ENCODE measurements at places on chromosomes 1 and 21.

GRCh38 chr1:175095978-175096607, 28.5 kb downstream of the TNN start:
- no peaks in the 10 kb centered on the region for H3K27me3 ChIP-seq
- no peaks in the 10 kb centered on the region for H3K36me3 ChIP-seq
- H3K4me1 ChIP-seq, result no peaks in the 10 kb centered on the region
- DNase-seq, result no peak

- no peak overlapping the region for H3K27ac ChIP-seq
- no peaks in the 10 kb centered on the region for H3K36me3 ChIP-seq
- no peak overlapping the region for H3K4me3 ChIP-seq
- no peak for DNase-seq
- H3K4me1 ChIP-seq, result no peaks in the 10 kb centered on the region
Measured at GRCh38 chr1:221865808-221866207, 123.9 kb upstream of the DUSP10 start.

DNA sequence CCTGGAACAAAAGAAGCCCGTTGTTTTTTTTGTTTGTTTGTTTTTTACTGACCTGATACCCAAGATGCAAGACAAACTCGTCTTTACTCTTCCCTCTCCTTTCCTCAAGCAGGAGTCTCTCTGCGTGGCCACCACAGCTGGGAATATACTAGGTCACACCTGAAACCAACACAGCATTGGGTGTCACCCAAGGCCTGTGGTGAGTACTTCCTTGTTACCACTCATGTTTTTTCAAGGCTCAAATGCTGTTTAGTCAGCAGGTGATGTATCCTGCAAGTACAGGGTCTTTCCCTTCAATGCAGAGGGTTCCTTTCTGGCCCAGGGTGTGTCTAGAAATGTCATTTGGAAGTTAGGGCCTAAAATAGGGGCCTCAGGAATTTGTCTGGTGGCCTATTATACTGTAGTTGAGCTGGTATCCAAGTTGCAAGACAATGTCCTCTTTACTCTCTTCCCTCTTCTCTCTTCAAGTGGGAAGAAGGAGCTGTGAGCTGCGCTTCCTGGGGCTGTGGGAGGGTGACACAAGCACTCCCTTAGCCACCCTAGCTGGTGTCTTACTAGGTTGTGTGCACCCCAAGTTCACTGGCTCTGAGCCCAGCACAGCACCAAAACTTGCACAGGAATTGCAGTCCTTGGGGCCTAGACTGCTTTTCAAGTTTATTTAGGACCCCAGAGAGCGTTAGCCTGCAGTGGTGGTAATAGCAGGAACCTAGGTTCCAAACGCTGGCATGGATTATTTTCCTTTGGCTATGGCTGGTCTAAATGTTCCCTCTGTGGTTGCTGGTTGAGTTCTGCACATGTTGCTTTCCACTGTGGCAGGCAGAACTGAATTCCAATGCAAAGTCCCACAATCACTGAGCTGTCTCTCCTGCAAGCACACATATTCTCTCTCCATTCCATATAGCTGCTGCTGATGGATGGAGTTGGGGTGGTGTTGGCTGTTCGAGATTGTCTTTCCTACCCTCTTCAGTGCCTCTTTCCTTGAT, 91.4 kb upstream of the LYPLAL1 start:
- H3K27ac ChIP-seq, result no peak overlapping the region
- H3K36me3 ChIP-seq, result no peaks in the 10 kb centered on the region
- no peak overlapping the region for H3K4me3 ChIP-seq
- DNase-seq, result no peak
- no peaks in the 10 kb centered on the region for H3K4me1 ChIP-seq

DNA sequence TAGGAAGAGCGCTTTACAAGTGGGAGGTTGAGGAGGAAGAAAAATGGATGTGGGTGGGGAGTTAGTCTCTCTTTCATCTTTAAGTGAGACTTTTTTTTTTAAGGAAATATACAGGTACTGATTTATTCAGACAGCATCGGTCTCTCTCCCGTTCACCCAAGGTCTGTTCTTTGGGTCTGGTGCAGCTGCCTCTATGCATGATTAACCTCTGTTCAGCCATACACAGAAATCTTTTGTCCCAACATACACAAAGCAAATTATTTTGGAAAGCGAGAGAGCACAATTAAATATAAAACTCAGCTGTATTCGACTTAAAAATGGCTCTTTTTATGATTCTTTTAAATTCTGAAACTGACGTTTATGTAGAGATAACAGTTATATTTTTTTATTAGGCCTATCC, 11.0 kb downstream of the PROX1 start:
- H3K4me3 ChIP-seq, result no peak overlapping the region
- H3K4me1 ChIP-seq, result no peaks in the 10 kb centered on the region
- no peak overlapping the region for H3K27ac ChIP-seq
- H3K27me3 ChIP-seq, result no peaks in the 10 kb centered on the region
- H3K36me3 ChIP-seq, result no peaks in the 10 kb centered on the region

DNA sequence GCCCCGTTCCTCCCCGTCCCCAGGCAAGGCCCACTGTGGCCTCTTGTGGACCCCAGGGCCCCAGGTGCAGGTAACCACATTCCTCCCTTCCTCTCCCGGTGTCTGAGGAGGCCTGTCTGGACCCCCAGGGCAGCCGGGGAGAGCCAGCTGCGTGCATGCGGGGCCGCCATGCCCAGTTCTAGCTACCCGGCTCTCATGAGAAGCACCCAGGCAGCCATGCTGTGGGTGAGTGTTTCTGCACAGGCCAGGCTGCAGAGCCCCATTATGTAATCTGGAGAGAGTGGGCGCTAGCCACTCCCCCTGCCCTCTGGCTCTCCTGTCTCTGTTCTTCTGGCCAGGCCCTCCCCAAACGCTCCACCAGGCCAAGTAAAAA, 18.4 kb upstream of the PLEKHG5 start:
- no peaks in the 10 kb centered on the region for H3K4me1 ChIP-seq
- DNase-seq, result no peak
- H3K27me3 ChIP-seq, result no peaks in the 10 kb centered on the region
- no peaks in the 10 kb centered on the region for H3K36me3 ChIP-seq
